ENCODE measurements at places on chromosomes 5 and 9.

DNA sequence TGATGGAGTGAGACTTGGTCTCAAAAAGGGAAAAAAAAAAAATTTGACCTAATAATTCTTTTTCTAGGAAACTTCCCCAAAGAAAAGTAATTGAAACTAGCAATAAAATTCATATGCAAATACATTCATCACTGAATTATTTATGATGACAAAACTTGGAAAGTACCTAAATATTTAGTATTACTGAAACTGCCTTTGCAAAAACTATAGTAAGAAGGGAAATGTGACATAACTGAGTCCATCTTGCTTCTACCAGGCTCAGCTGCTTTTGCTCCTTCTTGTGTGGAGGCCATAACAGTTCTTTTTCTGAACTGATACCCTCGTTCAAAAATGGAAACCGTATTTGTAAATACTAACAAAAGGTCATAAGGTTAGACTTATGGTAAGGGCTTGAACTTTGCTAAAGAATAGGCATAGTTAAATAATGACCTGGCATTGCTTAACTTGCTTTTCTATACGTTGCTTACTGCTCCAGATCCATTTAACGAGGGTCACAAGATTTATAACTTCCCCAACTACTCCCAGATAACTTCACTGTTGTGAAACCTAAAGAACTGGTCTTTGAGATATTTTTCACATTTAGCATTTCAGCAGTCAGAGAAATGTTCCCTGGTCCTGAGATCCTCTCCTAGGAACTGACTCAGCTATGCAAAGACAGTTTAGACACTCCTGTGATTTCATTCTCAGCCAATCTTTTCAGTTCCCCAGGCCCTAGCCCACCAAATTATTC lies 68.4 kb downstream of the CFAP95 start:
- no peak for DNase-seq

GRCh38 chr5:106454050-106454449 lies 1216.7 kb downstream of the EFNA5 start:
- DNase-seq: no peak

- DNase-seq: no peak
These were observed 41.7 kb upstream of the BARX1 start for GRCh38 chr9:93996863-93997262.

GRCh38 chr5:147760086-147760875 lies 22.2 kb downstream of the JAKMIP2 start:
- no peak for DNase-seq

GRCh38 chr5:32100691-32101302 lies 73.3 kb downstream of the GOLPH3 start:
- no peak for DNase-seq

DNA sequence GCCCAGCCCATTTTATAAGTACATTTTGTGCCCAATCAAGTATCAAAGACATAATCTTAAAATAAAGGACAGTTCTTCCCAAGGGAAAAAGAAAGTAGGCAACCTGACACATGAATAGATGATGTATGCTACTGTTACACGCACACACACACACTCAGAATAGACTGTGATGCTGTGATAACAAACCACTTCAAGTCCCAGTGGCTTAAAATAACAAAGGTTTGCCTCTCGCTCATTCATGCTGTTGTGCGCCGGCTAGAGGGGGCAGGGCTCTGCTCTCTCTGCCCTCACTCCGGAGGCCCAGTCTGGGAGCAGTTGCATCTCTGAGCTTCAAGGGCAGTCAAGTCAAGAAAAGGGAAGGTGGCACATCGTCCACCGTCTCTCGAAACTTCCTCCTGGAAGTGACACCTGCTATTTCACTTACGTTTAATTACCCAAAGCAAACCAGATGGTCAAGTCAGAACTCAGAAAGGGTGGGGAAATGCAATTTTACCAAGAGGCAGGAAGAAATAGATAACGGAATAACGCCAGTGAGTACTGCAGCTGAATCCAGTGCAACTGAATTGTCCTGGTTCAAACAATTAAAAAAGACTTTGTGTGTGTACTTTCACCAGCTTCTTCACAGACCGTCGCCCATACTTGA lies 43.3 kb downstream of the ANKRD33B start:
- DNase-seq: no peak

- DNase-seq: no peak
These were observed 233.3 kb downstream of the ZNF608 start for GRCh38 chr5:124512952-124513632.
